Activated naive CD8-positive, alpha-beta T cell treated with anti-CD3 and anti-CD28 coated beads, Interleukin-2, amount 10 ng/mL, durations not matched to agents 7 days and 5 days (primary cell): ENCODE measurements at places on chromosomes 5 and 9.
A peak's percentile ranks its signal among the peaks of the same experiment; 100 is the strongest.

DNA sequence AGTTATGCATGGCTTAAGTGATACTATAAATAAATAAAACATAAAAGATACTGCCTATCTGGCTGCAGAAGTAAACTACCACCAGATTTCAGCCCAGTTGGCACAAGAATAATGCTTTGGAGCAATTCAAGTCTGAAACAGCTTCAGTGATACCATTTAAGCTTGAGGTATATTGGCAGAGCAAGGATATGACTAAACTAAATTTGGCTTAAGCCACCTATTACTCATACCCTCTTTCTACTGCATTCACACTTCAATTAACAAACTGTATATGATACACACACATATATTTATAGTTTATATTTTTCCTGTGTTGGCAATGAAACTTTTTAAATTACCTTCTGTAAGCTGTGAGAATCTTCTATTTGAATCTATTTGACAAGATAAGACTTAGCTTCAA, 431.9 kb downstream of the ANXA1 start:
- no peak overlapping the region for H3K4me3 ChIP-seq
- H3K27me3 ChIP-seq, result no peaks in the 10 kb centered on the region
- DNase-seq, result no peak
- no peak overlapping the region for H3K27ac ChIP-seq
- H3K4me1 ChIP-seq, result no peaks in the 10 kb centered on the region

- H3K4me1 ChIP-seq, result peaks cover 32% of the 10 kb centered on the region
- peaks cover 10% of the 10 kb centered on the region for H3K27me3 ChIP-seq
- peaks cover 2% of the 10 kb centered on the region for H3K36me3 ChIP-seq
- peak overlapping the region; percentile 67 for H3K4me3 ChIP-seq
Observed at GRCh38 chr9:129597355-129598088, 23.4 kb downstream of the C9orf50 start.

DNA sequence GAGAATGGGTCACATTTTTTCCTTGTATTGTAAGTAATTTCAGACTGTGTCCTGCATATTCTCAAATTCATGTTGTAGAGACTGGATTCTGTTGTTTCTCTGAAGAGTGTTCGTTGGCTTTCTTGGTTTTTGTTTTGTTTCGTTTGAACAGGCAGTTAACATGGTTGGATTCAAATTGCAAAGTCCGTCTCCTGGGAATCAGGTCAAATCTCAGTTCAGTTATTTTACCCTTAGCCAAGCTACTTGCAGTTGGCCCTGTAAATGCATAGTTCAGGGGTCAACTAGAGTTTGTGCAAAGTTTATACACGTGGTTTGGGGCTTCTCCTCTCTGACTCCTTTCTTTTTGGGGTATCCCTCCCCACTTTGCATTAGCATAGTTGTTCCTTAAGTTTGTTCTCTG, 21.7 kb upstream of the FBXW11 start:
- no peaks in the 10 kb centered on the region for H3K4me1 ChIP-seq
- no peak overlapping the region for H3K4me3 ChIP-seq
- no peaks in the 10 kb centered on the region for H3K27me3 ChIP-seq
- peaks cover 9% of the 10 kb centered on the region for H3K36me3 ChIP-seq
- H3K27ac ChIP-seq, result no peak overlapping the region

GRCh38 chr9:28270156-28270555, 696.9 kb upstream of the C9orf72 start:
- H3K27me3 ChIP-seq, result no peaks in the 10 kb centered on the region
- H3K27ac ChIP-seq, result no peak overlapping the region
- H3K36me3 ChIP-seq, result no peaks in the 10 kb centered on the region
- H3K4me3 ChIP-seq, result no peak overlapping the region

- peaks cover 1% of the 10 kb centered on the region for H3K4me1 ChIP-seq
- H3K4me3 ChIP-seq, result no peak overlapping the region
- DNase-seq, result no peak
- no peak overlapping the region for H3K27ac ChIP-seq
- no peaks in the 10 kb centered on the region for H3K36me3 ChIP-seq
- H3K27me3 ChIP-seq, result peaks cover 32% of the 10 kb centered on the region
Observed at GRCh38 chr5:176166427-176166826, 71.8 kb upstream of the SIMC1 start.

DNA sequence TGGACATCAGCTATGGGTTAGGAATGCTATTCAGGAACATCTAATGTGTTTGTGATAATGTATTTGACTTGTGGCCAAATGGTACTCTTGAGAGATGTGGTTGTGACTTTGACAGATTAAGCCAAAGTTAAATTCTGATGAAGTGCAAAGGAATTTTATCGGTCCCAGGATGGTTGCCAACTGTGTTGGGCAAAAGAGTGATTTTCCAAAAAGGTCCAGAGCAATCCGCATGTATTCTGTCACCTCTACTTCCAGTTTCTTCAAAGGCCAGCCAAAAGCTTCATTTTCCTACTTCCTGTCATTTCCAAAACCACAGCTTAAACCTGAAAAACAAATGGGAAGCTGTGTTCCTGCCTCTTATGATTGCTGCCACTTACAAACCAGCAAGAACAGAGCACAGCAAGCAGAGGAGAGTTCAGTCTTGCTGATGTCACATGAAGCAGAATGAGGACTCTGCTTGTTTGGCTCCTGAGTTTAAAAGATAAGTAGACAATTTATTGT, 59.8 kb downstream of the MARCHF3 start:
- DNase-seq, result no peak
- no peaks in the 10 kb centered on the region for H3K27me3 ChIP-seq
- no peak overlapping the region for H3K4me3 ChIP-seq
- H3K27ac ChIP-seq, result no peak overlapping the region

GRCh38 chr9:89179895-89180734, 1.5 kb upstream of the SHC3 start:
- peaks cover 10% of the 10 kb centered on the region for H3K4me1 ChIP-seq
- DNase-seq, result peak; percentile 62
- H3K4me3 ChIP-seq, result peak overlapping the region; percentile 52
- peaks cover 67% of the 10 kb centered on the region for H3K27me3 ChIP-seq
- no peak overlapping the region for H3K27ac ChIP-seq

GRCh38 chr5:110590187-110590586, 136.3 kb downstream of the TMEM232 start:
- no peak overlapping the region for H3K4me3 ChIP-seq
- no peaks in the 10 kb centered on the region for H3K4me1 ChIP-seq
- no peak for DNase-seq
- H3K27me3 ChIP-seq, result no peaks in the 10 kb centered on the region

- H3K36me3 ChIP-seq, result no peaks in the 10 kb centered on the region
- no peak for DNase-seq
- H3K4me3 ChIP-seq, result no peak overlapping the region
- no peak overlapping the region for H3K27ac ChIP-seq
- peaks cover 5% of the 10 kb centered on the region for H3K4me1 ChIP-seq
Observed at GRCh38 chr9:93292664-93293328, 108.9 kb downstream of the WNK2 start.

- peaks cover 32% of the 10 kb centered on the region for H3K36me3 ChIP-seq
- H3K27ac ChIP-seq, result peak overlapping the region; percentile 19
- H3K4me3 ChIP-seq, result peak overlapping the region; percentile 41
- DNase-seq, result no peak
- peaks cover 24% of the 10 kb centered on the region for H3K4me1 ChIP-seq
Observed at GRCh38 chr9:111938427-111938800, 41.8 kb downstream of the UGCG start.

GRCh38 chr5:139668064-139668880, 20.1 kb downstream of the CXXC5 start:
- peak; percentile 68 for DNase-seq
- H3K36me3 ChIP-seq, result no peaks in the 10 kb centered on the region
- peak overlapping the region; percentile 84 for H3K4me3 ChIP-seq
- no peaks in the 10 kb centered on the region for H3K27me3 ChIP-seq

DNA sequence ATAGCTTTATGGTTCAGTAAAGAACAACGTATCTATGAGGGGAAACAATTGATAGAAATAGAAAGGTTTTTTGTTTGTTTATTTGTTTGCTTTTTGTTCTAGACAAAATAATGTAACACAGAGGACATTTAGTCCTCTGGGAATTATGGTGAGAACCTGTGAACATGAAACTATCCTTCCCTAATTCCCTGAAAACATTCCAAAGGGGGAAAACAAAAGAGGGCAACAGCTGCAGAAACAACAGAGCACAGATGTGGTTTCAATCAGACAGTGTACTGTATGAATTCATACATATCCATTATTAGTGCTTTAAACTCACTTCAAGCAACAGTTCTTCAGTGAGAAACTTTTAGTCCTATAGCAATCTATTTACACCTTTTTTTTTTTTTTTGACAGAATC, 1489.8 kb upstream of the C9orf72 start:
- H3K27ac ChIP-seq, result no peak overlapping the region
- DNase-seq, result no peak
- H3K4me1 ChIP-seq, result no peaks in the 10 kb centered on the region
- no peaks in the 10 kb centered on the region for H3K36me3 ChIP-seq
- H3K4me3 ChIP-seq, result no peak overlapping the region
- H3K27me3 ChIP-seq, result no peaks in the 10 kb centered on the region

GRCh38 chr9:26169708-26170107, 491.5 kb upstream of the TUSC1 start:
- H3K4me1 ChIP-seq, result no peaks in the 10 kb centered on the region
- H3K27me3 ChIP-seq, result no peaks in the 10 kb centered on the region
- H3K27ac ChIP-seq, result no peak overlapping the region
- no peak for DNase-seq

DNA sequence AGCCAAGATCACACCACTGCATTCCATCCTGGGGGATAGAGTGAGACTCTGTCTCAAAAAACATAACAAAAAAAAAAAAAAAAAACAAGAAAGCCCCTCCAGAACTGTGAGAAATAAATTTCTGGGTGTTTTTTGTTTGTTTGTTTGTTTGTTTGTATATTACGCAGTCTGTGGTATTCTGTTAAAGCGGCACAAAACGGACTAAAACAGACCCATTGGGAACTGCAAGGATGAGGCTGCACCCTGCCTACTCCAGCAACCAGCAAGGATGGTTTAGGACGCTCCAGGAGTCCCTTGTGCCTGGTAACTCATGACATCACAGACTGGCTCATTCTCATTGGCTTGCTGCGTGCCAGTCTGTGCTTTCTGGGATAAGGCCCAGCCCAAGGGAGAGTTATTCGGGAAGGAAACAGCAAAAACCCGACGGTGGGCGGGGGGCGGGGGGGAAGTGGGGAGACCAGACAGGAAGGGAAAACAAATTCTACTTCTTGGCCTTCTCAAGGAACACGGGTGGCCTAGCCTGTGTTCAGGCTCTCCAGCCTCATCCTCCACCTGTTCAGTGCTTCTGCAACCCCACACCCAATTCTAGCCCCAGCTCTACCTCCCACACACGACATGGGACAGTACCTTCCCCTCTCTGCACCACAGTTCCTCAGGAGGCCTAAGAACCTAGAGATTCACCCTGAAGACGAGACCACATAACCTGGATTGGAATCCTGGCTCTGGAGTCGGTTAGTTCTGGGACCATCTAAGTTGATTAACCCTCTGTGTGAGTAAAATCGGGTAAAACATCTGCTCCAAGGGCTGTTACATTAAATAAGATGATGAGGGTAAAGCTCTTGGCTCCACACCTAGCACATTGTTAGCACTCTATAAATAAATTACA, 2.8 kb downstream of the CD74 start:
- peak overlapping the region; percentile 98 for H3K4me3 ChIP-seq
- H3K36me3 ChIP-seq, result peaks cover 7% of the 10 kb centered on the region
- peak; percentile 48 for DNase-seq
- peaks cover 29% of the 10 kb centered on the region for H3K4me1 ChIP-seq

DNA sequence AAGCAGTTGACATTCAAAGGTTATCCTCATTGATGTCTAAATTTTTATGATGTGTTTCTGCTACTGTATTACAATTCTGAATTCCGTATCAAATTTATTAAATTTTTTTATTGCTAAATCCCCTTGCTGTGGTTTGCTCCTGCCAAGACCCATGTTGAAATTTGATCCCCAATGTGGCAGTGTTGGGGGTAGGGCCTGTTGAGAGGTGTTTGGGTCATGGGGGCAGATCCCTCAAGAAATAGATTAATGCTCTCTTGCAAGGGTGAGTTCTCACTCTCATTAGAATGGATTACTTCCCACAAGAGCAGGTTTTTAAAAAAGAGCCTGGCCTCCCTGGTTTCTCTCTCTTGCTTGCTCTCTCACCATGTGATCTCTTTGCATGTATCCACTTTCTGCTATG, 434.5 kb upstream of the POU5F2 start:
- H3K4me1 ChIP-seq, result peaks cover 5% of the 10 kb centered on the region
- H3K4me3 ChIP-seq, result no peak overlapping the region
- no peak overlapping the region for H3K27ac ChIP-seq
- H3K36me3 ChIP-seq, result no peaks in the 10 kb centered on the region

- H3K4me1 ChIP-seq, result no peaks in the 10 kb centered on the region
- H3K4me3 ChIP-seq, result no peak overlapping the region
- H3K27me3 ChIP-seq, result no peaks in the 10 kb centered on the region
Observed at GRCh38 chr5:83577036-83577636, 105.6 kb downstream of the VCAN start.

DNA sequence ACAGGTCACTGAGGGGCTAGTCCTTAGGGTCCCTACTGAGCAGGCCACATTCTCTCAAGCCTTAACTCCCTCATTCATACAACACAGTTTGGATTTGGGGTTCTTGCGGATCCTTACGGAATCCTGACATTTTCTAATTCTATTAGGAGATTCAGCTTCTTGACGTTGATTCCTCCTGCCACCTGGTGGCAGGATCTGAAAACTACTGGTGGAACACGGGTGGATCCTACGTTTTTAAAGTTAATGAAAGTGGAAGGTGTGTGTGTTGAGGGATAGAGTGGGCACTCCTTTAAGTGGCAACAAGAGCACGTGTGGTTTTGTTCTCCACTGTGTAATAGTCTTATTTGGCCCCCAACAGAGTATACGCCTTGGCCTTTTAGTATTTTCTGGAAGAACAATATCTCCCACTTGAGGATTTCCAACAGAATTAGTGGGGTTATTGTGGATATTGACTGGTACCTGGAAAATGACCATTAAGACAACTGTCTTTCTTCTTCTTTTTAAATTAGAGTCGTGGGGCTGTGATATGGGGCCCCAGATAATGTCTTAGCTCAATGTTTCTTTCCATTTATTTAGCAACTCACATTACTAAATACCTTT, 25.2 kb downstream of the SLC28A3 start:
- H3K36me3 ChIP-seq, result no peaks in the 10 kb centered on the region
- H3K27ac ChIP-seq, result no peak overlapping the region
- DNase-seq, result peak; percentile 48

DNA sequence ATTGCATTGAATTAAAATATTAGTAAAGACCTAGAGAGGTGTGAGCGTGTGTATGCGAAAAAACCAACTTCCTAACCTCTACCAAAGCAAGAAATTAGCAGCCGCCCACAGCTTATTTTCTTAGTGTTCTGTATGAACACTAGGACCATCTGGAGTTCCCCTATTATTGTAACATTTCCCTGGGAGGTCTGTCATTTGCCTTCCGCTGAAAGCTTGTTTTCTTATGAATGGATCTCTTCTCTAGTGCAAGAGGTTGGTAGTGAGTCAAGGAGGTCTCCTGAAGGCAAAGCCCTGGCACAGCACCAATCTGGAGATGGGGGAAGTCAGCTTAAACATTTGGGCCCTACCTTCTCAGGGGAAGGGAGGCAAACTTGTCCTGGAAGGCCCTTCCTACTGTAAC, 10.8 kb downstream of the TNFSF8 start:
- H3K27me3 ChIP-seq, result no peaks in the 10 kb centered on the region
- H3K27ac ChIP-seq, result no peak overlapping the region
- H3K4me1 ChIP-seq, result peaks cover 80% of the 10 kb centered on the region
- no peak overlapping the region for H3K4me3 ChIP-seq
- no peak for DNase-seq
- H3K36me3 ChIP-seq, result peaks cover 81% of the 10 kb centered on the region
